ENCODE measurements at places on chromosomes 3 and 15.

DNA sequence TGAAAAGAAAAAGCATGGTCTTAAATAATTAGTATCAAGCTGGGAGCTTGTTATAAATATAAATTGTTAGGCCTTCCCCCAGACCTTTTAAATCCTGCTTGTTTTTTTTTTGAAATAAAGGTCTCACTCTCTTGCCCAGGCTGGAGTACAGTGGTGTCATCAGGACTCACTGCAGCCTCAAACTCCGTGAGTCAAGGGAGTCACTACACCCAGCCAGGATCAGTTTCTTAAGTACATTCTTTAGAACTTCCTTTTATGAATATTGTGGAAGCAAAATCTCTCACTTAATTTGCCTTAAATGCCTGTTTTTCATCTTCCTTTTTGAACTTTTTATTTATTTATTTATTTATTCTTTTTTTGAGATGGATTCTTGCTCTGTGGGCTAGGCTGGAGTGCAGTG, 20.8 kb upstream of the DENND4A start:
- no peak for DNase-seq

GRCh38 chr3:167908221-167908620, 172.7 kb downstream of the SERPINI1 start:
- DNase-seq, result no peak

DNA sequence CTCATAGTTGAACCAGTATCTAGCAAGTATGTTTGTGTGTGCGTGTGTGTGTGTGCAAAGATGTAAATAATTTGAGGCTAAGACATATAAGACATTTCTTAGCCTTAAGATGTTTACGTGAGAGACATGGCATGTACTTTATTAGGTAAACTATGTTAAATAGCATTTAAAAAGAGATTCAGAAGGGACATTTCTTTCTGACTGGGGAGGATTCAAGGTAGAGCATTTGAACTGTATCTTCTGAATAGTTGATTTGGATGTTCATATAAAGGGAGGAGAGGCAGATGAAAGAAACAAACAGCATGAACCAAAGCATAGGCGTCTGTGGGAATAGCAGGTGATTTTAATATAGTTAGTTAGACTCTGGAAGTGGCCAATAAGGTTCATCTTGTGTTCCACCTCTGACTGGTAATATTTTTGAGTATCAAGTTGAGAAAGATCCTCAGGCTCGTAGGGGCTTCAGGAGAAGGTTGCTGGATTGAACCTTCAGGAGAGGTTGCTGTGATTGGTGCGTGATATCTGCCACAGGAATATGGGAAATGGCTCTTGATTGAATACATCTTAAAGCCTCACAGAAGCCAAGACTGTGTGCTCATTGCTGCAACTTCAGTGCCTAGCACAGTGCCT, 12.6 kb downstream of the NFKBIZ start:
- no peak for DNase-seq

DNA sequence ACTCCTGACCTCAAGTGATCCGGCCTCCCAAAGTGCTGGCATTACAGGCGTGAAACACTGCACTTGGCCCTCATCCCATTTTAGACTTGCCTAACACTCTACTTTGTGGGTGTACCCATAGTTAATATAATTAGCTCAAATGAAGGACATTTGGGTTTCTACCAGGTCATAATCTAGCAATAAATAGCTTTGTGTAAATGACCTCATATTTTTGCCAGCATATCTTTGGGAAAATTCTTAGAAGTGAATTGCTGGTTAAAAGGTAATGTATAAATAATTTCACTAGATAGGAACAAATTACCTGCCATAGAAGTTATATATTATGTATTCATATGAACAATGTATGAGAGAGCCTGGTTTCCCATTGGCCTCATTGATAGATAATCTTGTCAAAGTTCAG, 206.0 kb downstream of the DIPK2A start:
- no peak for DNase-seq

- no peak for DNase-seq
These were observed 61.7 kb upstream of the LRRN1 start for GRCh38 chr3:3737531-3737930.

GRCh38 chr3:172698631-172699030, 12.2 kb downstream of the NCEH1 start:
- DNase-seq, result no peak

DNA sequence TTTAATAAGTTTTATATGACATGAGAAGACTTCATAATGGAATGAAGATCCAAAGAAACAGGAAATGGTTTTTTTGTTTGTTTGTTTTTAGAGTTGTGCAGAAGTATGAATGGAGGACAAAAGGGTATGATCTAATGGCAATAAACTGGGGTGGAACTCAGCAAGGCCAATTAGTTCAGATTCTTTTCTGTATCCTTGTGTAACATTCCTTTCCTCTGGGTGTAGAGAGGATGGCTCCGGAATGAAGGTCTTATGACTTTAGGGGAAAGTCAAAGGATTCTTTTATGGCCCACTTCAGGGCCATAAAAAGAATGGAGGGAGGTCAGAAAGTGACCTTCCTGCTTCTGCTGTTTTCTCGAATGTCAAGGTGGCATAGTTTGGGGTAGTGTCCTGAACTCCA, 152.6 kb downstream of the DPH6 start:
- DNase-seq, result no peak

DNA sequence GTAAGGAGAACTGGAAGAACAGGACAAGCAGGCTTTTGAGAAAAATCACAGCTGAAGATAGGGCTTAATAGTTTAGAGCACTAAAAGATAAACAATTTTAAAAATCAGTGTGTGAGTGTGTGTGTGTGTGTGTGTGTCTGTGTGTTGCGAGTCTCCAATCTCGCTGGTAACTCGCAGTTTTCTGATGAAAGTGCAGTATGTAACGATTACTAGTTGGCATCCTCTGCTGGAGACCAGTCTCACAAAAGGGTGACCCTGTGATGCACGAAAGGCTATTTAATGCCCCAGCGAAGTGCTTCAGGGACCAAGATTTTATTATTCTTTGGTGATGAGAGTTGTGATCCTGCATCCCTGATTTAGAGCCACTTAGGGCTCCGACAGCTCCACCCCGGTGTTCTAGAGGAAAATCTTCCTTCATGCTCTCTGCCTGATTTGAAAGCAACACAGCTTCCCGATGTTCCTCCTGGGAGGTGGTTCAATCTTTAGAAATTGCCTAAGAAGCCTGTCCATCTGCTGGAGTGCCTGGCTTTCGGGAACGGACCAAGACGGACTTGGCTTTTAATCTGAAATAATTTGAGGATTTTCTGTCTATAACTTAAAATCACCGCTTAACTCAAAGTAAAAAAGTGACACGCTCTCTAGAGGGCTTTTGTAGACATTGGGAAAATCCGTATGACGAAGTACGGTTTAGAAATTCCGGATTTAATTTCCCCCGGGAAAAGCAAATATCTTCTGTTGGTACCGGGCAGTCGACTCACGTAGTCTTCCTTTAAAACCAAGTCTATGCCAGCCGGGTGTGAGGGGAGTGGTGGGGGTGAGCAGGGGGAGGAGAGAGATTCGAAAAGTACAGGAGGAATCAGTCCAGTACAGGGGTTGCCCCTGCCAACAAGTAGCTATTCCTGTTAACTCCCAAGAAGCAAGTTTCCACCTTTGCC, 1.1 kb upstream of the ALCAM start:
- no peak for DNase-seq

- DNase-seq, result no peak
These were observed 19.1 kb upstream of the FSIP1 start for GRCh38 chr15:39801641-39802309.

- DNase-seq, result no peak
These were observed 134.0 kb upstream of the IL12A start for GRCh38 chr3:159854500-159855124.

DNA sequence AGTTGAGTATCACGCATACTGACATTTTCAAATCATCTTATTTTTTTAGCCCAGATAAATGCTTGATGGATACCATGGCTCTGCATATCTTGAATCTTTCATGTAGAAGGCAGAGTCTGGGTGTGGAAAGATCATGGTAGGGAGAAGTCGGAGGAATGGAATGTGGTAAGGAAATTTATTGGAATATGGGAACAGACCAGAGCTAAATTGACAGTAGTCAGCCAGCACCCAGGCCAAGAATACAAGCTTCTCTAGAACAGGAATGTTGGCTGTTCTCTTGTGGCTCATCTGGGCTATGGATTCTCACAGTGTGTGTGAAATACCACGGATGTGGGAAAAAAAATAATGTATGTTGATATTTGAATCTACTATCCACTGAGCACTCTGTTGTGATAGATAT, 305.7 kb upstream of the COL8A1 start:
- DNase-seq, result no peak

DNA sequence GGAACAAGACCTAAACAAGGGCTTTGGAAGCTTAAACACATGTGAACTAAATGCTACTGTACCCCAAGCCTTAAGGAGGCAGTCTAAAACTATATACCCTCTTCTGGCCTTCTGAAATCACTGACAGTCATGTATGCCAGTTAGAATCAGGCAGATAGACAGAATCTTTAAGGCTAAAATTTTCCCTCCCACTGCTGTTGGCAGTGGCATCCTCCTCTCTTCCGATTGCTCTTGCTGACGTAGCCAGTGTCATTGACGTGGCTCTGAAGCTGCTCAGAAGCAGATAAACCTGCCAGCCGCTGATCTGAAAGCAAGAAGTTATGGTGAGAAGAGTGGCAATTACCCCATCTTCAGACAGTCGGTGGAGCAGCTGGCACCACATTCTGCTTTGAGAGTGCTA, 3.3 kb downstream of the RYR3 start:
- no peak for DNase-seq

GRCh38 chr3:169812332-169813235, at the start of the genes LRRC34 and LRRIQ4:
LRRC34 (minus strand) TSS chr3:169812904; CDS start chr3:169812548, 356 bp downstream.
LRRIQ4 (plus strand) TSS chr3:169812870; CDS start chr3:169821922, 9,052 bp downstream.
- DNase-seq, result peak; percentile 71

DNA sequence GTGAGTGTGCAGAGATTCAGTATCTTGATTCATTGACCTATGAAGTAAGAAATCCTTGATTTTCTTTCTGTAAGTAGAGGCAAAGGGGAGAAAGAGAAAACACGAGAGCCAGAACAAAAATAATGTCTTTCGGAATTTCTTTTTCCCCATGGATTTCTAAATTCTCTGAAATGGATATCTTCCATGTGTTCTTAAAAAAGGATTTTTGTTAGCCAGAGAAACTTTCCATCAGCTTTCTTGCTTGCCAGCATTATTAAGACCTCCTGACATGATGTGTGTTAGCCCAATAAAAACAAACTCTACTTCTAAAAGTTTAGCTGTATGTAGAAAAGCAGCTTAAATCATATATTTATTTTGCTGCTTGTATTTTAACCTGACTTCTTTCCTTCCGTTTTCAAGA, 122.3 kb upstream of the AADACL2 start:
- no peak for DNase-seq

- no peak for DNase-seq
These were observed 9.1 kb downstream of the CCR4 start for GRCh38 chr3:32960404-32961170.

DNA sequence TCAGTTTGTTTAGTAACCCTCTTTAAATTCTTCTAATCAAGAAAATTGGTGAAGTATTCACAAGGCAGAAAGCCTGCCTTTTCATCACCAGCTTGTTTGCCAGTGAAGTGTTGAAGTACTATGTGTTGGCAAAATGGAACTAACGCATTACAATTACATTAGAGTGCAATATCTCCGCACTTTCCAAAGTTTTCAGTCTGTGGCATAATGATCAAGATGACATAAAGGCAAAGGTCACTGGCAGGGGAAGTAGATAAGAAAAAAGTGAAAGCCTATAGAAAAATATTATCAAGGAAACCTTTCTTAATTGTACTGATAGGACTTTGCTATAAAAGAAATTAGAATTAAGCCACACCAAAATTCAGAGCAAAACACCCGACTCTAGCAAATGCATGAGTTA, 25.0 kb upstream of the TM4SF1 start:
- DNase-seq, result no peak

- DNase-seq, result no peak
These were observed 22.8 kb downstream of the EFCC1 start for GRCh38 chr3:129023909-129024308.

GRCh38 chr3:196941729-196942225, 551 bp downstream of the NCBP2 start:
- peak; percentile 69 for DNase-seq

- DNase-seq, result no peak
These were observed 15.5 kb upstream of the SCAANT1 start for GRCh38 chr3:63927422-63928280.

- no peak for DNase-seq
These were observed 25.1 kb upstream of the CPNE9 start for GRCh38 chr3:9678493-9678892.

DNA sequence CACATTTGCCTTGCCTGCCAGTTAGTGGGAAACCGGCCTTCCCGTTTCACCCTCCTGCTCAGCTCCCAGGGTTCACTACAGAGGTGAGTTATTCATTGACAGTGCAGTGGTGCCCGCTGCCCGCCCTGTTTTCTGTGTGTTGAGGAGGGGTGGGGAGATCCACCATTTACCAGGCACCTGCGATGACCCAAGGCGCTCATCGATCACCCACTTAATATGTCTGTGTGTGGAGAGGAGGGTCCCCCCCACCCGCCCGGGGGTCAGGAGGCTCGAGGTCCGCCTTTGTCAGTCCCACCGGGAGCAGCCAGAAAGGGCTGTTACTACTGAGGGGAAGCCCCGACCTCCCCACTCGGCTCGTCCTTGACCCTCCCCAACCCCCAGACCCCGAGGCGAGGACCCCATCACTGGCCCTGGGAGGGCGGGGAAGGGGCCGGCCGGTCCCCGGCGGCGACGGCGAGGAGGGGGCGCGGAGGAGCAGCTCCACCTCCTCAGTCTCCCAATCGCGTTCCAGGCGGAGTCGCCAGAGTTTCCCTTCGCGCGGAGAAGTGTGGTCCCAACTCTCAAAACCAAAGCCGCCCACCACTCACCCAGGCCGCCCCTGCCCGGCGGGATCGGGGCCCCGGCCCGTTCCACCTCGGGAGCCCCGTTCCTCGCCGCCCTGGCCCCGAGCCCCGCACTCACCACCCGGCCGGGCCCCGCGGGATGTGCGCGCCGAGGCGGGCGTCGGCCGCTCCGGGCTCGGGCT, 1.1 kb downstream of the PLXNB1 start:
- no peak for DNase-seq

DNA sequence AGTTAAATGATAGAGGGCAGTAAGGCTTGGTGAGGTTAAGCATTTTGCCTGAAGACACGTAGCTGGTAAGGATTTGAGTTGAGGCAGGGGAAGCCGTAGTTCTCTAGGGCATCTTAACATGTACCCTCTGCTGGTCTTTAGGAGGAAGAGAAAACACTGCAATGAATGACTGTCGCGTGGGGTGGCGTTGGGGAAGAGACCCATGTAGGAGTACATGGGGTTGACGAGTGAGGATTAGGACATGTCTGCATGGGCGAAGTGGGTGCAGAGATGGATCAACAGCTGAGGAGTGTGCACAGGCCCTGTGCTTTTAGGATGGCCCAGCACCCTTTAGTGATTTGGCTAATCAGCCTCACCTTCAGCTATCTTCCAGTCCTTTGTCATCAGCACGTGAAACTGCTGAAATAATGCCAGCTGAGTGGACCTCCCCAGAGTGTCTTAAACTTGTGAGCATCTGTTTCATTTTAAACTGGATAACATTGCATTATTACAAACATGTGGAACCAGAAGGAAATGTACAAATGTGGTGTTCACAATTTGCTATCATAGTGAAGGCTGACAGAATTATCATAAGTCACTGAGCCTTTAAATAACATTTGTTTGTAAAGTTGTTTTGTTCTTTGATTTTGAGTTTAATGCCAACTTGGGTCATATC, 15.3 kb downstream of the P2RY14 start:
- no peak for DNase-seq

- DNase-seq, result no peak
These were observed 270.0 kb downstream of the TLE3 start for GRCh38 chr15:69827751-69828150.

GRCh38 chr15:33135355-33135781, 59.1 kb downstream of the FMN1 start:
- no peak for DNase-seq

GRCh38 chr15:63436341-63436740, 54.7 kb upstream of the CA12 start:
- no peak for DNase-seq

- no peak for DNase-seq
These were observed 289.1 kb downstream of the GAP43 start for GRCh38 chr3:115912372-115912771.
